CD4-positive, CD25-positive, alpha-beta regulatory T cell (primary cell): ENCODE measurements at places on chromosomes 1 and 21. TPM values are rescaled to one million over a fixed set of nuclear protein-coding genes. Genes with fewer than 3 reads are reported as not detected.

The AMIGO1 gene
- 11.8 TPM for polyA plus RNA-seq

The AURKAIP1 gene
- polyA plus RNA-seq = 145 TPM

The B3GALT5 gene
- not detected for polyA plus RNA-seq

The FAM163A gene
- polyA plus RNA-seq = 0.13 TPM

The CCDC181 gene
- not detected for polyA plus RNA-seq

The SPAG17 gene
- not detected for polyA plus RNA-seq

The DMRTA2 gene
- not detected for polyA plus RNA-seq

The SPATA1 gene
- polyA plus RNA-seq = not detected

The HOOK1 gene
- polyA plus RNA-seq = 2.3 TPM

The FAM72C gene
- polyA plus RNA-seq = 0.10 TPM
